ENCODE measurements at places on chromosomes 12 and 14. TPM values are rescaled to one million over a fixed set of nuclear protein-coding genes. Genes with fewer than 3 reads are reported as not detected.

- DNase-seq, result no peak
Observed at GRCh38 chr14:31947076-31947475, 130.0 kb upstream of the ARHGAP5 start.

DNA sequence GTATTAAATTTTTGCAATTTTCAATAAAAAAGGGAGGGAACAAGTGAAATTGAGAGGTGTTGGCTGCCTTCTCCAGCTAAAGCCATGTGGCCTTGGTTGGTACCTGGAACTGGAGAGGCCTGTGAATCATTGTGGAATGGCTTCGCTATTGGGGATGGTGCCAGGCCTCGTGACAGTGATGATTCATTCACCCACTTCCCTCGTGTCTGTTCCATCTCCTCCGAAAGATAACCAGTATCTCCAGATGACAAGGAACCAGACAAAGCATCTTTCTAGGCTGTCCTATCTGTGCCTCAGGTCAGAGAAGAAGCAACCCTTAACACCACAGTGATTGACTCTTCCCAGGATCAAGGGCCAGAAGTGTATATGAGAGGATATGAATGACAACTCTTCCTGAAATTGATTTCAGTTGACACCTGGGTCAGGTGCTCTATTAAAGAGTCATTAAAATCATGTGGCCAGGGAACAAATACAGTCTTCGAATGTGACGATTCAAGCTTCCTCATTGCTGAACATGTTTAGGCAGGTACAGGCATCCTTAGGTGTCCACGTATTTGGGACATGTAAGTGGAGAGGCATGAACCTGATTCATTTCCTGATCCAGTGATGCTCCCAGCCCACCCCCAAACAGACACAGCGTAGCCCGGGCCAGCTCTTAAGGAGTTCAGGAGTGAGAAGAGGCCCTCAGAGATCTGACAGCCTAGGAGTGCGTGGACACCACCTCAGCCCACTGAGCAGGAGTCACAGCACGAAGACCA is at the start of gene RNASE7:
TSS of gene RNASE7 (plus strand) at position 687 of the 758 bp plus-strand sequence. CDS start 631 bp downstream, outside the sequence.
- no peak for DNase-seq

- no peak for DNase-seq
Observed at GRCh38 chr12:54723379-54724256, 75.5 kb upstream of the DCD start.

DNA sequence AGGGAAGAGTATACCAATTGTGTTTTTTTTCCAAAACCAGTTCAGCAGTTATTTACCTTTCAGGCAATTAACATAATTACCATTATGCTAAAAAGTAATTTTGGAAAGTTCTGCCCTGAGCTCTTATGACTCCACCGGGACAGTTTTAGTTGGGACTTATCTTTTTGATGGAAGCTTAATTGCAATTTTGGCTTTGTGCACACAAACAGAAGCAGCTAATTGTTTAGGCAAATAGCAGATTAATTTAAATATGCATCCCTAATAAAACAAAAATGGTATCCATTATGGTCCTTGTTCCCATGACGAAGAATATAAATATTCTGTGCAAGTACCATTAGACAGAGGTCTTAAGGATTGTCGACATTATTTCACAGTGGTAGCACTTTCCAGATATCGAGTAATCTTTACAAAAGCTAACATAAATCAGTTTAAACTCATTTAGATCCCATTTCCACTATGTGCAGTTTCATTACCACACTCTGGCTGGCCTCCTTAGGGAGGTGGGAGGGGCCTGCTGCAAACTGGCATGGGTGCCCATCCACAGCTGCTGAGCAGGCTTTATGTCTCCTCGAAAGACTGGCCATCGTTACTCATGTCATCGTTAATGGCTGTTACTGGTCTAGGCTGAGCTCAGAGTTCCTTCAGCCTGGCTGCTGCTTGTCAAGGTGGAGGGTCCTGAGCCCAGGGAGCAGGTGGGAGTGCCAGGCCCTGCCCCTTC is 68.2 kb downstream of the FBXW8 start:
- no peak for DNase-seq

DNA sequence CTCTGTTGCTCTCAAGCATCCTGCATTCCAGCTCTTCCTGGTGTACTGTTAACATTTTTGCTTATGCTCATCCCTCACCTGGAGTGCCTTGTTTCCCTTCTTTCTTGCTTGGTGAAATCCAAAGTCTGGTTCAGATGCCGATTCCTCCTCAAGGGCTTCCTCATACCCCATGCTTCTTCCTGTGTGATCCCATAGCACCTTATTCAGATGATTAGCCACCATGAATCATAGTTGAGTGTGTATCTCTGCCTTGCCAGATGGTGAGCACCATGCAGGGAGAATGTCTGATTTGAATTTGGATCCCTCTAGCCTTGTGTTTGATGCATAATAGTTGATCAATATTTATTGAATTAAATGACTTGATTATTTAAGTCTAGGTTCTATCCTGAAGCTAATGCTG is 39.4 kb upstream of the ANO4 start:
- no peak for DNase-seq

GRCh38 chr12:12930633-12931219 is 21.2 kb downstream of the GPRC5D start:
- no peak for DNase-seq

- no peak for DNase-seq
Observed at GRCh38 chr14:37416264-37416663, 178.8 kb downstream of the FOXA1 start.

Gene OR6C76
- not detected for total RNA-seq

Gene GLIPR1L2
- total RNA-seq, result 0.68 TPM

Gene ANO4
- total RNA-seq, result not detected

Data from activated naive CD4-positive, alpha-beta T cell treated with anti-CD3 and anti-CD28 coated beads, Interleukin-2, amount 50 U/mL, for 72 hours (primary cell).